CD8-positive, alpha-beta T cell (primary cell): ENCODE measurements at places on chromosomes 16 and 17.
A peak's percentile ranks its signal among the peaks of the same experiment; 100 is the strongest.

GRCh38 chr17:79176792-79177601 lies 102.4 kb downstream of the ENGASE start:
- no peak for DNase-seq

DNA sequence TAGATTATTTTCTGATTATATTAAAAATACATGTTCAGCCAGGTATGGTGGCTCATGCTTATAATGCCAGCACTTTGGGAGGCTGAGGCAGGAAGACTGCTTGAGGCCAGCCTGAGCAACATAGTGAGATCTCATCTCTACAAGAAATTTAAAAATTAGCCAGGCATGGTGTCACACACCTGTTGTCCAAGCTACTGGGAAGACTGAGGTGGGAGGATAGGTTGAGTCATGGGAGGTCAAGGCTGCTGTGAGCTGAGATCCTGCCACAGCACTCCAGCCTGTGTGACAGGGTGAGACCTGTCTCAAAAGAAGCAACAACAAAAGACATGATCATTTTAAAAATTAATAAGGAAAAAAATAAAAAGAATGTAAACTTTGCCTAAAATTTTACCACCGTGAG lies 40.7 kb downstream of the PRAC1 start:
- no peak for DNase-seq

DNA sequence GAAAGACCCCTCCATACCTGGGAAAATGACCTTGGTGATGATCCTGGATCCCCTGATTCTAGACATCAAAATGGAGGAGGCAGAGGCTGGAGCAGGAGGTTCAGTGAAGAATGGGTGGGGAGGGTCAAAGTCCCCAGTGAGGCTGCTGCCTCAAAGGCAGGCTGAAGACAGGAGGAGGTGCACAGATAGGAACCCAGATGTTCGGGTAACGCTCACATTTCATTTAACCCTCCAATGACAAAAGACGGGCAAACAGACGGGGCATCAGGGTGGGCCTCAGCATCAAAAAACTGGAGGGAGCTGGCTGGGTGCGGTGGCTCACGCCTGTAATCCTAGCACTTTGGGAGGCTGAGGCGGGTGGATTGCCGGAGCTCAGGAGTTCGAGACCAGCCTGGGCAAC lies at the start of gene ANKRD40CL:
Gene ANKRD40CL (minus strand): TSS at position 73 of the 400 bp plus-strand sequence. CDS start 605 bp downstream, outside the sequence.
- no peak for DNase-seq

DNA sequence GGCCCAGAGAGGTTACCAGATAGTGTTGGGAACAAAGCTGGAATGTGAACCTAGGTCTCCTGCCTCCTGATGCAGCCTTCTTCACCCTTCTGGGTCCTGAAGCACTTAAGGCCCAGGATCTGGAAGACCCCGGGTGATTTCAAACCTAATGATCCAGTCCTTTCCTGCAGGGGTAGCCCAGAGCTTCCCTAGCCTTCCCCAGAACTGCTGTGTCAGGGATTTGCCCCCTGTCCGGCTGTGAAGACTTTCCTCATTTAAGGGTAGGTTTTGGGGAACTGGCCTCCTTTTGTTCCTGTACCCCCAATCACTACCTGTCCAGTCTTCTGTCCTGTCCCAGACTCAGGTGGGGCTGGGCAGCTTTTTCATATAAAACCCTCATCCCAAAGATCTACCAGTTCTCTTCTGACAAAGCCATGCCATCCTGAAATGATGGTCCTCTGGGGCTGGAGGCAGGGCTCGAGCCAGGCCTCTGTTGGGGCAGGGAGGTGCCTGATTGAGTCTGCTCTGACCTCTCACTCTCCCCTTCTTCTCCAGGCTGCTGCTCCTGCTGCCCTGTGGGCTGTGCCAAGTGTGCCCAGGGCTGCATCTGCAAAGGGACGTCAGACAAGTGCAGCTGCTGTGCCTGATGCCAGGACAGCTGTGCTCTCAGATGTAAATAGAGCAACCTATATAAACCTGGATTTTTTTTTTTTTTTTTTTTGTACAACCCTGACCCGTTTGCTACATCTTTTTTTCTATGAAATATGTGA lies 1.3 kb downstream of the MT1X start:
- DNase-seq, result no peak

DNA sequence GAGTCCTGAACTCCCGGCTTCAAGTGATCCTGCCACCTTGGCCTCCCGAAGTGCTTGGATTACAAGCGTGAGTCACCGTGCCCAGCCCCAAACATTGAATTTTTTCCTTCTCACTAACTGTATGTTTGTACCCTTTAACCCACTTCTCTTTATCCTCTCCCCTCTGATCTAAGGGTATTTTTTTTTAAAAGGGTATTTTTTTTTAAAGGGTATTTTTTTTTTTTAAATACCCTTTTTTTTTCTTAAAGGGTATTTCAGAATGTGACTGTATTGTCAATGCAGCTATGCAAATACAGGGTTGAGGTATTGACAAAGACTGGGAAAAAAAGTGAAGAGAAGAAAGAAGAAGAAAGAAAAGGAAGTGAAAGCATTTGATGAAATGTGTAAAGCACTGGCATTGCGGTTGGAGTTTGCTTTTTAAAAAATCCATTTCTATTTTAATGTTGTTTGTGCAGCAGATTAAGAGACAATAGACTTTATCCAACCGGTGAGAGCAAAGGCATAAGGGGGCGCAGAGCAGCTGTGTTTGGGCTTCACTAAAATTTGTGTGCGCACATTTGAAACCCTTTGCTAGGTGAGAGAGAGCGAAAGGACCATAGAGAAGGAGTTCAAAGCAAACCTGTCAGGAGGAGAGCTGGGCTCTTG lies 42.4 kb downstream of the SYT17 start:
- DNase-seq, result no peak

DNA sequence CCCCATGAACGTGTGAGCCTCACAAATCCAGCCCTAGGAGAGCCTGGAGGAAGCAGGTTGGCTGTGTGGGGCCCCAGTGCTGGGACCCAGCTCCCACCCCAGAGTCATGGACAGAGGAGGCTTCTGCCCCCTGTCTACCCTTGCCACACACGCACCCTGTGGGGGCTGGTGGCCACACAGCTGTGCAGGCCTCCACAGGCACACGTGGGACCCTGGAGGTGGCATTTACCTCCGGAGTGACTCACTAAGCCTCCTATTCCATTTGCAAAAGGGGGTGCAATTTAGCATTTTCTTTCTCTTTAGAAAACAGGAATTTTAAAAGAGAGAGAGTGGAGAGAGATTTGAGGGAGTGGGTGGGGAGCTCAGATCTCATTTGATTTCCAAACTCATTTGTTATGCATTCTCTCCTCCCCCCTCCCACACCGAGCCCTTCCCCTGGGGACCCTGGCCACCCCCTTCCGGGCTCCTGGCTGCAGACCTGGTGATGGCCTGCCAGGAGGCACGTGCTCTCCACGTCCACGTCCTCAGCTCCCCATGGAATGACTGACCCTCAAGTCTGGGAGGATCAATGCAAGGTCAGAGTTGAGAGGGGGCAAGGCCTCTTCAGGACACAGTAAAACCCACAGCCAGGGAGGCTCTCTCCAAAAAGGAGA lies 6.8 kb downstream of the PITPNM3 start:
- no peak for DNase-seq

- no peak for DNase-seq
Observed at GRCh38 chr17:2564877-2565276, 28.6 kb upstream of the PAFAH1B1 start.

GRCh38 chr17:59876107-59876506 lies 16.6 kb downstream of the TUBD1 start:
- no peak for DNase-seq

DNA sequence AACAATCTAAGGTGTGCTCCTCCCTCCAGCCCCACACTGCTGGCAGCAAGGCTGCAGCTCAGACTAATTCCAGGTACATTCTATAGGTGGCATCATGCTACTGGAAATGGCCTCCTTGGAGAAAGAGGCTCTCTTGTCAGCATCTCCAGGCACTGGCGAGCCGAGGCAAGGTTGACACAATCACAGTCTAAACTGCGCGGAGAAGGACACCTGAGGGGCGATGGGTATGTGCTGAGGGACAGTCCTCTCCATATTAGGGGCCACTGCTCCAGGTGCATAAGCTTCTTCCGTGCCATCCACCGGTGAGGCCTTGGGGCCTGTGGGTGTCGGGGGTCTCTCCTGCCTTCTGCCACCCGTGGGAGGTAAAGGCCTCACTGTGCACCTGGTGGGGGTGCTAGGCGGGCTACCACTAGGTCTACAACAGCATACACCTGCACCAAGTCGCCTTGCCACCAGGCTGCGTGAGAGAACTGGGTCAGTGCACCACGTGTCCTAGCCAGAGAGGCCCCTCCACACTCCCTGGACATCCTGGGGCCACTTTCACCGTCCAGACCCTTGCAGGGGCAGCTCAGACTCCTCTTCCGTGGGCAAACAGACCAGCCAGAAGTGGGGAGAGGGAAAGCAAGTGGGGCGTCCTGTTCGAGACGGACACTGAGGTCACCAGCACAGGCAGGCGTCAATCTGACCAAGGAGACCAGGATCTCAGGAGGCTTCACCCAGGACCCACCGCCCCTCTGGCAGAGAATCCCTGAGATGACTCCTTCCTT lies 12.1 kb upstream of the CBX8 start:
- DNase-seq, result no peak

- no peak for DNase-seq
Observed at GRCh38 chr16:15492091-15492740, 57.8 kb downstream of the BMERB1 start.

- no peak for DNase-seq
Observed at GRCh38 chr17:289409-289808, 63.2 kb downstream of the RPH3AL start.

DNA sequence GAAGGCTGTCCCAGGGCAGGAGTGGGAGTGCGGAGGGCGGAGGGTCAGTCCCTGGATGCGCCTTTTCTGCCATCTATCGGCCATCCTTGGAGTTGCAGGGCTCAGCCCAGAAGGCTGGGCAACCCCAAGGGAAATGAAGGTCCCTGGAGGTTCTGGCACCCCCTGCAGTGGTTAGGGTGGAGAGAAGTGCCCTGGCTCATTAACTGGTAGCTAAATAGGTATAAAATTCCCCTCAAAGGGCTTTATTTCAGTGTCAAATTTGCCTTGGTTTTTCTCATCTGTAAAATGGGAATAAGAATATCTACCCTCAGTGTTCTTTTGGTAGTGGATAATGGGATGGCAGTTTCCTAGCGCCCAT lies 22.4 kb downstream of the C17orf75 start:
- peak; percentile 62 for DNase-seq

DNA sequence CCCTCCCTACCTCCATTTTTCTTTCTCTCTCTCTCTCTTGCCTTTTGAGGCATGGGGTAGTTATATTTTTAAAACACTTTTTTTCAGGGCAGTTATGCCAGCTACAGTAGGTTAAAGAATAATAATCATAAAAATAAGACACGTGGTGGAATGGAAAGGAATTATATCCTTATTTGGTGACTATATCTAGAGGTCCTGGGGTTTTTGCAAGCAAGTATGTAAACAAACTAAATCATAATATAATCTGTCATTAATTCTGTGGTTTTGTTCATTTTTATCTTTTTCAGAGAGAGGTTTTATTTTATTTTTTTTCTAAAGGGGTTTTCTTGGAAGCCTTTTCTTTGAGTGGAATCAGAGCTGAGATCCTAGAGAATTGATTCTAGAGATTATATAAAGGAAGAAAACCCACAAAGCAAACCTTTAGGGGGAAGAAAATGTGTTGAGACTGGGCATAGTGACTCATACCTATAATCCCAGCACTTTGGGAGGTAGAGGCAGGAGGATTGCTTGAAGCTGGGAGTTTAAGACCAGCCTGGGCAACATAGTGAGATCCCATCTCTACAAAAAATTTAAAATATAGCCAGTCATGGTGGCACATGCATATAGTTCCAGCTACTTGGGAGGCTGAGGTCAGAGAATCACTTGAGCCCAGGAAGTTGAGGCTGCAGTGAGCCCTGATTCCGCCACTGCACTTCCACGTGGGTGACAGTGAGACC lies 53.2 kb downstream of the NQO1 start:
- DNase-seq, result no peak

GRCh38 chr16:14369734-14370598 lies 260.1 kb downstream of the PARN start:
- no peak for DNase-seq

GRCh38 chr16:64626776-64627175 lies 495.1 kb downstream of the CDH11 start:
- DNase-seq, result no peak

DNA sequence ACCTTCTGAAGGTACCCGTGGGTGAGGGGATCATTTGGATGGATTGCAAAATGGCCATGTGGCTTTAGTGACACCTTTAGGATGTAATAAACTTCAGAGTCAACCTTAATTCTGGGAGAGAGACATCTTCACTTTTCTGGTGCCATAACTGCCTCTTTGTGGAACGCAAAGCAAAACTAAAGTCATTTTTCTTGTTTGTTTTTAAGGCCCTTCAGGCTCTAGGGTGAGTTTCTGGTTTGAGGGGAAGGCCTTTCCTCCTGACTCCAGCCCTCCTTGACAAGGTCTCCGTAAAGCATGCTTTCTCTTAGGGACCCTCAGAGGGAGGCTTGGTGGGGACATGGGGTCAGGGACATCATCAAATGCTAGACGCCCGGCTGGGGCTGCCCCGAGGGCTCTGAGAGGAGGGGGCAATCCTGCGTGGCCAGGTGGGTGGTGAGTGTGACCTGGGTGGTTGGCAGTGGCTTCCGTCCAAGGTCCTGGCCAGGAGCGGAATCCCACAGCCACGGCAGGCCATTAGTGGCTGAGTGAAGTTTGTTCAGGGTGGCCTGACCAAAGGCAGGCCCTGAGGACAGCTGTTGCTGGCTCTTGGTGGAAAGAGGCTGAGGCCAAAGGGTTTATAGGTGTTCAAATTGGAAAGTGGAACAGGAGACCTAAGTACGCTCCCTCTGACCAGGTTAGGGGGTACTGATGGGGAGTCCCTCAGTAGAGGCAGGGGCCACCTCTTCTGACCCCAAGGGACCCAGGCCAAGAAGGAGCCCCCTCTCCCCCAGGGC lies 112.2 kb downstream of the METRNL start:
- no peak for DNase-seq

DNA sequence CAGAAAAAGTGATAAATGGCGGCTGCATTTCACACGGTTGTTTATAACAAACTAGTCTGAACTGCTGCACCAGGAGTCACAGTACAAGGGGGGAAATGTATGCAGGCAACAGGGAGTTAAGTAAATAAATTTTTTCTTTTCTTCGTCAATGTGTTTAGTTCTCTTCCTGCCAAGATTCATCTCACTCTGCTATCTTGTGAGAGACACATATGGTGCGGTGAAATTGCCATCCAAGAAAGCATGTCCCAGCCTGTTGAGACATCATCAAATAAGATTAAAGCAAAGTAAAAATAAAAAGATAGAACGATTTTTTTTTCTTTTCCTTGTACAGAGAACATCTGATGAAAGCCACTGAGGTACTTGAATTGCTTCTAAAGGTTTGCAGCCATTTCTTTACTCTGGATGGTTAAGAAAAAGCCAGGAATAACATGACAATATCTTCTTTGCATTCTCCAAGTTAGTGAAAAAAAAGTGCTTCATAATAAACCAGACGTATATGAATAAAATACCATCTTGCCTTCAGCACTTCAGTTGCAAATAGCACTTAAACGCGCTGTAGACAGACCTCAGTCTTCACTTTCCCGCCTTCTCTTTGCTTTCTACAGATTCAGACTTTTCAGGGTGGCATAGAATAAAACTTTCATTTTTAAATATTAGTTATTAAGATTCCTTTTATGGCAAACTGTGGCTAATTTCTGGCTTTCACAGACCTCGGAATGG lies 506.2 kb upstream of the ZFHX3 start:
- DNase-seq, result no peak
